ENCODE measurements at places on chromosomes 5 and 9.

GRCh38 chr9:92724528-92725265 is 39.9 kb downstream of the BICD2 start:
- no peak for DNase-seq

- DNase-seq, result no peak
These were observed 39.2 kb downstream of the PRUNE2 start for GRCh38 chr9:76866689-76867088.

- DNase-seq, result no peak
These were observed 78.2 kb upstream of the MAN2A1 start for GRCh38 chr5:109611505-109611904.

GRCh38 chr5:133404724-133405123 is 207.6 kb downstream of the FSTL4 start:
- no peak for DNase-seq

DNA sequence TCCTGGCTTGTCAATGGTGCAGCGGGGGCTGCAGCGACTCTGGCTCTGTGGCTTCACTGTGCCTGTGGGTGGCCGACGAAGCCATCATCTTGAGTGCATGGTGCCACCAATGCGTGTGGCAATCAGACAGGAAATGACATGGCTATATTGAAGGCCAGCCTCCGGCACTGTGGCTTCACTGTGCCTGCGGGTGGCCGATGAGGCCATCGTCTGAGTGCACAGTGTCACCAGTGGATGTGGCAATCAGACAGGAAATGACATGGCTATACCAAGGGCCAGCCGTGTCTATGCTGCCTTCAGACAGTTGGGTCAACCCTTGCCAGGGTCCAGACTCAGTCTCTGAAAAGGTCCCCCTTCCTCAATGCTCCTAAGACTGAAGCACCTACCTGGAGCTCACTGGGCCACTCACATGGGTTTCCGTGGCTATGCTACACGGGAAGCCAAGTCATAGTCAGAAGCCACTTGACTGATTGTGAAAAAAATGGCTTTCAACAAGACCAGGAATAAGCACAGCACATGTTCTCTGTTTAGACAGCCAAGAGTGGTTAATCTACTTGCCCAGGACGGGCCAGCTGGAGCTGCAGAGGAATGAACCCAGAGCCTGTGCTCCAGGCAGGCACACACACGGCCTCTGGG is 67.5 kb upstream of the S1PR3 start:
- no peak for DNase-seq

DNA sequence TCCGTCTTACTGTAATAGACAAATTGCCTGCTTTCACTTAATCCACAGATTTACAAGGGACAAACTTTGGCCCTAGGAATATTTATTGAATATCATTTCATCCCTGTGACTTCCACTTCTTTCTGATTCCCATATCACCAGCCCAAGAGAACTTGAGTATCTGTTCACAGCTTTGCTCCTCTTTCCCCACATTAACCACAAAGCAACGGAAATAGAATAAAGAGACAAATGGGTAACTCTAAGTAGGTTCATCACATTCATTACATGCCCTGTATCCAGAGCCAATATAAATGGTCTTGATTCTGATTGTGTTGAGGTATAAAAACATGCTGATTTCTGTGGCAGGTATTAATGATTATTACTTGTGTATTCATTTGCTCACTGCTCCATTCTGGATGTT is 41.9 kb downstream of the TMEM252 start:
- DNase-seq, result no peak

GRCh38 chr5:76332102-76332501 is 71.0 kb upstream of the IQGAP2 start:
- no peak for DNase-seq

GRCh38 chr9:95477885-95478284 is 38.9 kb downstream of the PTCH1 start:
- DNase-seq, result no peak

Measured in activated T-helper 1 cell treated with anti-CD3 and anti-CD28 coated beads, Interleukin-2, amount 50 U/mL, for 16 hours (primary cell).